Stimulated activated CD8-positive, alpha-beta memory T cell treated with anti-CD3 and anti-CD28 coated beads, Interleukin-4, amount 100 ng/mL, for 1 hour (primary cell): ENCODE measurements at places on chromosomes 13 and 19.

DNA sequence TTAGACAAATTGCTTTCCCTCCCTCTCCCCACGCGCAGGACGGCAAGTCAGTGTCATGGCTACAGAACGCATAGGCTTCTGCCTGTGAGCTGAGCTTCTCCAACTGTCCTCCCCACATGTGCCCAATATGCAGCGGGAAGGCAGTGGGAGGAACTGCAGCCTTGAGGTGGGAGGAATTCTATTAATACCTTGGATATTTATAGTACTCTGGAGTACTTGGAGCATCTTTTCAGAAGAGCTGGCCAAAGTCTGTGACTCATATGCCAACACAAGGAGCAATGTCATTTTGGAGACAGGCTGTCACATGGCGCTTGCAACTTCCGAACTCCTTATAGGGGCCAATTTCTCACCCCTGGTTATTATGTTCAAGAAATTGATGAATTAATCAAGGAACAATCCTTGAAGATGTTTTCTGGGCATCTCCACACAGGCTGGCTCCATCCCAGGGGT lies 245.0 kb upstream of the SERP2 start:
- DNase-seq: no peak

- no peak for DNase-seq
These were observed 858.0 kb downstream of the SLITRK1 start for GRCh38 chr13:83024232-83024631.

DNA sequence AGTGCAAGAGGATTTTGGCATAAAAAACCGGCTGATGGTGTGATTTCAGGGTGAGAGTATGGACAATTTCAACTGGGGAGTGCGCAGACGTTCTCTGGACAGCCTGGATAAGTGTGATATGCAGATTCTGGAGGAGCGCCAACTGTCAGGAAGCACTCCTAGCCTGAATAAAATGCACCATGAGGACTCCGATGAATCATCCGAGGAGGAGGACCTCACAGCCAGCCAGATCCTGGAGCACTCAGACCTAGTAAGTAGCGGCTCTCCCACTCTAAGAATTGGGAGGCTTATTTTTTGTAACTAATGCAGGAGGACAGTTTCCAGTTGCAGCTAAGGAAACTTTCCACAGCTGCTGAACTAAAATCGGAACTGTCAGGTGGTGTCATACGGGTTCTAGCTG lies 53.6 kb downstream of the ZAR1L start:
- no peak for DNase-seq

- DNase-seq: no peak
These were observed 191.9 kb upstream of the MIR17HG start for GRCh38 chr13:91155512-91156114.
